ENCODE measurements at places on chromosomes 4 and X.

DNA sequence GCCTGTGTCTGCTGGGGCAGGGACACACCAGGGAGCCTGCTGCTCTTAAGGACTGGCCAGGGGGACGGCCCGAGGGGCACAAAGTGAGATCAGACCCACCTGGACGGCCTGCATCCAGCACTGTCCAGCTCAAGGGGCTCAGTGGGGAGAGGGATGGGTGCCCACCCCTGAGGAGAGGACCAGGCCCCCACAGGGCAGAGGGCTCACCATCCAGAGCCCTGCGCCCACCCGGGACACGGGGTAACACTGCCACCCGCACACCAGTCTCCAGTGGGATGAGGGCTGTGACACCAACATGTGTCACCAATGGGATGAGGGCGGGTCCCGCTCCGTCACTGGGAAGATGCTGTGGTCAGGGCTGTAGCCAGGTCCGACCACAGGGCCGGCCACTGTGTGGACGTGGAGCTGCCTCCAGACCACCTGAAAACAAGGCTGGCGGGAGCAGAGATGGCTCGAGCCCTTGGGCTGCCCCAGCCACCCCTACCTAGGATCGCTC, 13.2 kb downstream of the DGKQ start:
- no peak for DNase-seq

DNA sequence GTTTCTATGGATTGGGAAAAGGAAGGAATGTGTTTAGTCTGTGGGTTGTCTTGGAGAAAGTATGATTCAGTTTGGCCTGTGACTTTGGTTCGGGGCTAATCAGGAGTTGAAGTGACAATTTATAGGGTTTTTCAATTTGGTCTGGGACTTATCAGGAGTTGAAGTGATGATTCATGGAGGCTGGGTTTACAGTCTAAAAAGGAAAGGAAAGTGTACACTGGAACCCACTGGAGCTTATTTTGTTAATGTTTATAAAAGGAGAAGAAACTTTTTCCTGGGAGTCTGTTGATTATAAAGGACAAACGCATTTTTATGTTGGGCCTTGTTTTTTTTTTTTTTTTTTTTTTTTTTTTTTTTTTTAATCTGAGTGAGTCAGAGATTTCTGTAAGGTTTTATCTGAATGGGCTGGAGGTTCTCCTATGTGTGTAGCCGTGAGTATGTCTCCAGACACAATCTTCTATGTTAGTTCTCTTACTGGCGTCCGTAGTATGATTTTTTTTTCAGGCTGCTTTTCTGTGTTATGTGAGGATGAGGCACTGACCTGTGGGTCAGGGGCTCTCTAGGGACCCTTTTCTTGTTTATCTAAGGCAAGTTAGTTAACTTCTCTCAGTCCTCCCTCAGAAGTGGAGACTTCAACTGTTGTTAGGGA, 33.0 kb upstream of the RAB9B start:
- DNase-seq: no peak

GRCh38 chr4:72016011-72016410, 15.8 kb upstream of the NPFFR2 start:
- DNase-seq: no peak

DNA sequence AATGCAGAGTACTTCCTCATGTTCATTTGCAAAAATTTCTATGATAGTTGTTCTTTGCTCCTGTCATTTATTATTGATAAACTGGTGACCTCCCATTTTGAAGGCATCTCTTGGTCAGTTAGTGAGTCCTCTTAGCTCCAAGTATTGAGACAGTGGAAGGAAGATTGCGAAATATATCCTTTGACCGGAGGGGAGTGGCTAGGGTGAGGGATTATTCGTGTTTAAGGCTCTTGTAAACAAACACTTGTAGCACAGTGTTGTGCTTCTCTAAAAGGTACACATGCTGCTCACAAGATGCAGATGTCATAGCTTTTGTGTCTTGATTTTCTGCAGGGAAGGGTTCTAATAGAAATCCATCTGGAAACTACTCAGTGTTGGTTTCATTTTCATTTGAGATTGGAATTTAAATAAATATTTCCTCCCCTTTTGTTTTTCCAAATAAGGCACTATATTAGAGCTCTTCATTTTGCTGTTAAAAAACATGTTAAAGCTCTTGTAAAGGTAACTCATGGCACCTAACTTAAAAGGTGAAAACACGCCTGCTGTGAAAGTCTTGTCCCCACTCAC, 21.8 kb downstream of the TXLNG start:
- DNase-seq: no peak

DNA sequence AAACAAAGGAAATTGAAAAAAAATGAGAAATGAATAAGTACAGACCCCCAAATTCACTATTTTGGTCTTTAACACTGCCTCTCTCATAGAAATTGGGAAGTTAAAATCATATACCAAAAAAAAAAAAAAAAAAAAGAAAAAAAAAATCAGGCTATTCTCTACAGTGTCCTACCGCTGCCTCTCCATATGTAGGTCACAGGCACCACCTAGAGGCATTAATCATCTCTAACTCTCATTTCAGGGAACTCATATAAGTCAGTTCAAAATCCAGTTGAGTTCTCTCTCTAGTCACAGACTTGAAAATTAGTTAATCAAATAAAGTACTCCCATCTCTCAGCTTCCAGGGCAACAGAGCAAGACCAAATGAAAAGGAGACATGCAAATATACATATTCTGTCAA, 47.9 kb downstream of the COX18 start:
- peak; percentile 27 for DNase-seq

- no peak for DNase-seq
These were observed 2.0 kb upstream of the ZDHHC9 start for GRCh38 chrX:129845616-129846190.

GRCh38 chr4:54717694-54718093, 59.9 kb downstream of the KIT start:
- no peak for DNase-seq

DNA sequence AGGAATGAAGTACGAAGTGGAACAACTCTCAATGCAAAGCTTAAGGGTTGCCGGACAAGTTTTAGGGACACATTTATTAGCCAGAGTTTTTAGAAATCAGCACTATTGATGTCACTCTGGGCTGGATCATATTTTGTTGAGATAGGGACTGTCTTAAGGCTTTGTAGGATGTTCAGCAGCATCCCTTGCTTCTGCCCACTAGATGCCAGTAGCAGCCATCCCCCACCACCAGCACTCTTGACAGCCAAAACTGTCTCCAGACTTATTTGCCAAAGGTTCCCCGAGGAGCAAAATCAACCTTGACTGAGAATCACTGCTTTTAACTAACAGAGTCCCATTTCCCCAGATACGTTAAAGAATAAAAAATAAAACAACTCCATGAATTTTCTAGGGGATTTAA, 1497.3 kb downstream of the STIM2 start:
- DNase-seq: peak; percentile 31

- no peak for DNase-seq
These were observed 570.8 kb downstream of the PRR32 start for GRCh38 chrX:127390316-127390715.

- no peak for DNase-seq
These were observed 98.5 kb downstream of the NSUN7 start for GRCh38 chr4:40848251-40848650.

- DNase-seq: no peak
These were observed 355.6 kb downstream of the CBLL2 start for GRCh38 chrX:22628275-22628674.

DNA sequence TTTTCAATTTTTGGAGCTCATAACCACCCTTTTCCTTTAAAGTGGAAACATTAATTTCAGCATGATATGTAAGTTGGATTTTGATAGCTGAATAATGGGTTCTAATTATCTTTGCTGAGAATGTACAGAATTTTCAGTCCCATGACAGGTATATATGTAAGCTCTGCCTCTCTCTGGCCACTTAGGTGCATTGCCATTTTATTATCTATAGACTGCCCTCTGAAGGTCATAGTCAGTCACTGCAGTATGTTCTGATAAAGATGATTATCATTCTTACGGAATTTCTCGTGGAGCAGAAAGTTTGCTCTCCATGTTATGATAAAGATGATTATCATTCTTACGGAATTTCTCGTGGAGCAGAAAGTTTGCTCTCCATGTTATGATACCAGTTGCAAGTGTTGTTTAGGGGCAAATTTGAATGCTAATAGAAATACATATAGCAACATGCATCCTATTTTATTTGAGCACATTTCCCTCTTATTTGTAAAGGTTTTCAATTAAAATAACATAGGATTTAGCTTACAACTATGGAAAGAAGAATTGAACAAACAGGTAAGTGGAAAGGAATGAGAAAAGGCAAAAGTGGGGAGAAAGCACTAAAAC, 10.4 kb downstream of the AFP start:
- DNase-seq: peak; percentile 13

DNA sequence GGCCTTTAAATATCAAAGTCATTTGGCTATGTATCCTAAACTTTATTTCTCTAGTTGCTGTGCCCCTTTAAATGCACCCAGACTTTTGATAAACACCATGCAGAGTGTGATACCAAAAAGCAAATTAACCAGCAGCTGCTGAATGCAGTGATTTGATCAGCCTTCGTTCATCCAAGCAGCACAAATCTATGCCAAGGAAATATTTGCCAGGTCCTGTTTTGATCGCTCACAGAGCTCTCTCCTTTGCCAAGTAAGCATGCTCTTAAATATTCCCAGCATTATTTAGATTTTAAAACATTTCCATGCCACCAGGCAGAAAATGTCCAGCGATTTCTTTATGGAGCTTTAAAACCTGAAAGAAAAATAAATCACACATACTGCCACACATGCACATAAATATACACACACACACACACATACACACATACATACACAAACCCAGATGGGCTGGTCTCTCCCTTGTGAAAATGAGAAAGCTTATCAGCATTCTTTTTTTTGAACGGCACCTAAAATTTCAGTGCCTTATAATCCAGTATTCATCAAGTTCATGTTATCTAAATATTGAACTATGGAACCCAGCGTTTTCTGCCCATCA, 35.7 kb downstream of the BTC start:
- DNase-seq: no peak

Measured in BE2C (cell line).